K562 (cell line): ENCODE measurements at places on chromosomes 5 and 9. TPM values are rescaled to one million over a fixed set of nuclear protein-coding genes. Genes with fewer than 3 reads are reported as not detected.

Gene MZB1
- 0.31 TPM in 2 replicates for total RNA-seq

Gene LVRN
- total RNA-seq: 2.9 and 4.1 TPM in 2 replicates

Gene CAMK4
- 0.27 and 0.35 TPM in 2 replicates for total RNA-seq

Gene WNT8A
- total RNA-seq: not detected in 2 replicates

Gene PCDHAC2
- not detected in 2 replicates for total RNA-seq

Gene TSC1
- total RNA-seq: 21.1 and 22.8 TPM in 2 replicates

Gene TLX3
- total RNA-seq: not detected in 2 replicates

Gene CARTPT
- total RNA-seq: not detected in 2 replicates

Gene HINT2
- total RNA-seq: 34.2 and 40.5 TPM in 2 replicates

Gene FLT4
- 0.24 and 0.47 TPM in 2 replicates for total RNA-seq

Gene MUSK
- not detected in 2 replicates for total RNA-seq

Gene GABBR2
- total RNA-seq: 0.42 and 0.47 TPM in 2 replicates

Gene RGS7BP
- total RNA-seq: not detected in 2 replicates

Gene NTNG2
- total RNA-seq: 0.09 and 0.42 TPM in 2 replicates

Gene IL9
- not detected in 2 replicates for total RNA-seq

Gene CARD19
- 18.6 and 23.4 TPM in 2 replicates for total RNA-seq

Gene ORM2
- total RNA-seq: 0.98 and 1.5 TPM in 2 replicates

Gene RMRP
- total RNA-seq: 25,789 and 26,070 TPM in 2 replicates

Gene ARID3C
- total RNA-seq: not detected in 2 replicates

Gene SUB1
- total RNA-seq: 494 and 558 TPM in 2 replicates

Gene RHOBTB3
- 124 and 142 TPM in 2 replicates for total RNA-seq

Gene NR6A1
- 55.4 and 56.7 TPM in 2 replicates for total RNA-seq

Gene GRIN1
- 0.35 and 0.36 TPM in 2 replicates for total RNA-seq

Gene TAF11L5
- 0.53 TPM in 1 of 2 replicates, not detected in the other for total RNA-seq

Gene TMEM174
- total RNA-seq: not detected in 2 replicates

Gene PCDHB4
- total RNA-seq: not detected in 2 replicates

Gene BTNL3
- total RNA-seq: not detected in 2 replicates

Gene SEMA6A
- 0.42 and 0.56 TPM in 2 replicates for total RNA-seq

Gene FBP1
- 0.24 and 0.58 TPM in 2 replicates for total RNA-seq

Gene CD274
- total RNA-seq: 0.18 and 0.24 TPM in 2 replicates

Gene SLC30A5
- total RNA-seq: 52.8 and 54.6 TPM in 2 replicates

Gene IRX2
- 0.07 and 0.13 TPM in 2 replicates for total RNA-seq

Gene KIF3A
- 5.1 and 7.1 TPM in 2 replicates for total RNA-seq

Gene SPINK7
- not detected in 2 replicates for total RNA-seq

Gene PCDHB9
- not detected in 2 replicates for total RNA-seq

Gene PPP2R2B
- not detected in 2 replicates for total RNA-seq

Gene ZDHHC11
- 2.2 and 2.3 TPM in 2 replicates for total RNA-seq

Gene RARS1
- 115 and 123 TPM in 2 replicates for total RNA-seq

Gene ECM2
- total RNA-seq: not detected in 2 replicates

Gene ADAMTS16
- 0.07 TPM in 1 of 2 replicates, not detected in the other for total RNA-seq

Gene SPATA31A1
- not detected in 2 replicates for total RNA-seq

Gene ACTL7A
- not detected in 2 replicates for total RNA-seq

Gene CNTNAP3
- total RNA-seq: 0.20 and 0.22 TPM in 2 replicates
